GM23338 (cell line): ENCODE measurements at places on chromosomes 11 and 22.
A peak's percentile ranks its signal among the peaks of the same experiment; 100 is the strongest.

DNA sequence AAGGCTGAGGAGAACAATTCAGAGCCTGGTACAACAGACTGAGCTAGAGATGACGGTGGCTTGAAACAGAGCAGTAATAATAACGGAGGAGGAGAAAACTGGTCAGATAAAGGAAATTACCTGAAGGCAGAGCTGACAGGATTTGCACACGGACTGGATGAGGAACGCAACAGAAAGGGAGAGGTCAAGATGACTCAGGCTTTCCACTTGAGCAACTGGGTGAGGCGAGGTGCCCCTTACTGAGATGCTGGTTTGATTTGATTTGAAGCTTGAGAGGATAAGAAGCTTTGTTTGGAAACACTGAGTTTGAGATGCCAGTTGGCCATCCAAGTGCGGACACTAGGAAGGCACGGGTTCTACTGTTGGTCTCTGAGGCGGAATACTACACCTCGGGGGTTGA, 35.4 kb upstream of the NRIP3 start:
- no peak for DNase-seq

GRCh38 chr22:26182723-26183122, 13.5 kb downstream of the SEZ6L start:
- peak; percentile 8 for DNase-seq

DNA sequence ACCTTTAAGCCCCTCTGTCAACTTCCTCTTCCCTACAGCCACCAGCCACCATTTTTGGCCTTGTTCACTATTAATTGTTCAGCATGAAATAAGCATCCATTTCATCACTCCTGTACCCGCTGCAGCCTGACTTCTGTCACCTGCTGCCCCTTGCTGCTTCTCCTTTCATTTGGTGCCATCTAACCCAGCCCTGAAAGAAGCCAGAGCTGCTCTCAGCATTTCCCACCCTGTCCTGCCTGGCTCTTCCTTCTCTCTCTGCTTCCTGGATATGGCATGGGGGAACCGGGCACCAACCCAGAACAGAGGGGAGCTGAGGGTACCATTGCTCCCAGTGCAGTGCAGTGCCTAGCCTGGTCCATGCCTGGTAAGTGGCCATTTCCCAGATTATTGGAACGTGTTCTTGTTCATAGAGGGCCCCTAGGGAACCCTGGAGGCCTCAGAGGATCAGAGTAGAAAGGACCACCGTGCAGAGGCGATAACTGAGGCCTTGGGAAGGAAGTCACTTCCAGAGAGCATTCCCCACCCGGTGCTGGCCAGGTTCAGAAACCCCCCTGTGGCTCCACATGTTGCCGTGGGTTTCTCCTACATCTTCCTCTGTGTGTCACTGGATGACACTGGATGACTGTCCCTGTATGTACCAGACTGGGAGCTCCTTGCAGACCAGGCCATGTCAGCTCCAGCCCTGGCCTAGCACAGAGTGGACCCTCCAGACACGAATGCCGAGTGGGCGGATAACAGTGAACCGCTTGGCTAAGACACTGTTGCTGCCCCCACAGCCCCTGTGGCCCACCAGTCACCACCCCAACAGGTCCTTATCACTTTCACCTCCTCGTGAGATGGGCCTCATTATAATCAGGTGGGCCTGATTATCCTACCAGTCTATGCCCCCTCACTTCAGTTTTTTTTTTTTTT, 4.7 kb downstream of the YDJC start:
- DNase-seq: no peak

GRCh38 chr11:78256962-78257361, 68.2 kb downstream of the USP35 start:
- DNase-seq: no peak

GRCh38 chr11:22554221-22554620, 71.4 kb downstream of the FANCF start:
- no peak for DNase-seq

- no peak for DNase-seq
Measured at GRCh38 chr22:36737776-36738175, 34.2 kb upstream of the CACNG2 start.
